ENCODE measurements at places on chromosomes 16 and 17.

- no peak for DNase-seq
Observed at GRCh38 chr17:10773391-10773790, 30.5 kb downstream of the TMEM238L start.

GRCh38 chr17:80819422-80820164 is 172.0 kb upstream of the CHMP6 start:
- no peak for DNase-seq

DNA sequence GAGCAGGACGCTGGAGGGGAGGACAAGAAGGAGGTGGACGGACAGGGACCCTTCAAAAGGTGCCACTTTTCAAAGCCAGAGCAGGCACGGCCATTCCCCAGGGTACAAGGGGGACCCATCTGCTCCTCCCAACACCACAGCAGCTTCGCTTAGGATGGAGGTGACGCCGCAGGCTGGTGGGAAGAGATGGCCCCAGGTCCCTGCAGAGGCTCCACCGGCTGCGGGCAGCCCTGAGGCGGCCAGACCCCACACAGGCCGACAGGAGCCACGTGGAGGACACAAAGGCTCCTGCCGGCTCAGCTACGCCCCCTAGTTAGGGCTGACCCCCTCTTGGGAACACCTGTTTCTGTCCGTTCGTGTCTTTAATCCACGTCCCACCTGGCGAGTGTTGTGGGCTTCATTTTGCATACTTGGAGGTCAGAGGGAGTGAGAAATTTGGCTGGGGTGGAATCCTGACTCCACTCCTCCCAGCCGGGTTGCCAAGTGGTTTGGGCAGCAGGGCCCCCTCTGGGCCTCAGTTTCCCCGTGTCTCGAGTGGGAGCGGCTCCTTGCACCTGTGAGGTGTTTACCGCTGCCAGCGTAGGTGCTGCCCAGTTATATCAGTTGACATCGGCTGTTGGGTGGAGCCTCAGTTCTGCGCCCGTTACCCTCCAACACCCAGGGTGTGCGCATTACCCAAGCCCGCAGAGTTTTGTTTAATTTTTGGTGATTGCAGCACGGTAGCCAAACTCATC is 5.8 kb upstream of the FN3KRP start:
- no peak for DNase-seq

DNA sequence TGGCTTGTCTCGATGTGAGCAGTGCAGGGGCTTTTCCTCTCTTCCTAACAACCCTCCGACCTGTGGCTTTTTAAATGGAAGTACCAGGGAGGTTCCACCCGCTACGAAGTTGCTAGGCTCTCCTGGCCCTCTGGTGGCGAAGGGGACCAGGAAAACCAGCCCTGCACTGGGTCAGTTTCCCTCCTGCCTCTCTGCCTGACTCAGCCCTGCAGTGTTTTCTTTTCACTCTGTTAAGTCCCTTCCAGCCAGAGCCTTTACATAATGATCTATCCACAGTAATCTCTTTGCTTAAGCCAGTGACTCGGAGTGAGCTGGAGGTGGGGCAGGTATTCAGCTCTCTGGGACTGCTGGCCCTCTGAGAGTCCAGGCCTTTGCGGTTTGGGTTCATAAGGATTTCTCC is 331.3 kb upstream of the EEF2KMT start:
- no peak for DNase-seq

DNA sequence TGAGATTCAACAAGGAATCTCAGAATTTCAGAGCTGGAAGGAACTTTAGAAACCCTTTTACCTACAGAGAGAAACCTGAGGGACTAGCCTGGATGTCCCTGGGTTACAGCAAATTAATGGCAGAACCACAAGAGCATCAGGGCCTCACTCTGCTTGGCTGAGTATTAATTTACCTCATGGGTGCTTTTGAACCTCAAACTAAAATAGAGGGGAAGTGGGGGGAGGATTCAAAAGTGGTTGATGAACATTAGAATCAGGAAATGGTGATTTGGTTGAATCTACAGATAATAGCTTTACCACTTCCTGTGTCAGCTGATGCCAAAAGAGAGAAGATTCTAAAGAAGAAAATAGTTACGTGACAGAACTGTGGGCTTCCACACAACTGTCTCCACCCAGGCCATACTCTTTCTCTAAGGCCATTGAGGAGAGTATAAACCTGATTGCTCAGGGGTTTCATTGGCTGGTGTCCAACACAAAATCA is 11.3 kb upstream of the SKAP1 start:
- DNase-seq: peak; percentile 26

GRCh38 chr16:84535408-84535807 is 30.9 kb upstream of the MEAK7 start:
- no peak for DNase-seq

DNA sequence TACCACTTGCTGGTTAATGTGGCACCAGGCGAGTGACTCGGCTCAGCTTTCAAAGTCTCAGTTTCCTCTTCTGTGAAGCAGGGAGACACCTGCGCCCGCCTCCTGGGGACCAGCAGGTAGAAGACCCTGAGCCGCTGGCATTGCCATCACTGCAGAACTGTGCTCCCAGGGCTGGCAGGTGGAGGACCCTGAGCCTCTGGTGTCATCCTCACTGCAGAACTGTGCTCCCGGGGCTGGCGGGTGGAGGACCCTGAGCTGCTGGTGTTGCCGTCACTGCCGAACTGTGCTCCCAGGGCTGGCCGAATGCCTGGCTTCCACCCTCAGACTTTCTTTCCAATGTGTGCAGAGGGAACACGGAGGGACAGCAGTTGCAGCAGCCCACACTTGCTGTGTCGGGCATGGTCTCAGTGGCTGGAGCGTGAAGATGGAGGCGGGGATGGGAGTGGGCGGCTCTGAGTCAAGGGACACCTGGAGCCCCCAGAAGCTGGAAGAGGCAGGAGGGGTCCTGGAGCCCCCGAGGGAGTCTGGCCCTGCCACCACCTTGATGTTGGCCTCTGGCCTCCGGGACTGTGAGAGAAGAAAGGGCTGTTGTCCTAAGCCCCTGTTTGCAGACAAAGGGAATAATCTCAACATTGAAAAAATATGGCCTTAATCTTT is 75.8 kb upstream of the METTL9 start:
- DNase-seq: no peak

DNA sequence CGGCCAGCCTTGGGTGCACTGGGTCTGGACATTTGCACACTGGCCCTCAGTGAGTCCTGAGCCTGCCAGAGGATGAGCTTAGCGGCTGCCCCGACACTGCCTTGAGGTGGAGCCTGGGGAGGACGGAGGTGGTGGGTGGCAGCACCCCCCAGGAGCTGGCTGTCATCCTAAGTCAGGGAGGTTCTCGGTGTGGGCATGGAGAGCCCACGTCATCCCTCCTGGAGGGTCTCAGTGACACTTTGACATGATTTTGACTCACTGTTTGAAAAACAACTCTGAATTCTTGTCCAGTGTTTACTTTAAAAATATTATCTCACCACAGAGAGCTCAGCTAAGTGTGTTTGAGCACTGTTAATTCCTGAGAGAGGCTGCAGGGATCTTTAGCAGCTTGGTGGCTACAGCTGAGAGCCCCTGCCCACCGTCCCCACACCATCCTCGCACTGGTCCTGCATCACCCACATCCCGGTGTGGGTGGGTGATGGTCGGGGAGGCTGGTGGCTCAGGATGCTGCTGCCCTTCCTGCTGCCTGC is 63.1 kb downstream of the BANP start:
- no peak for DNase-seq

DNA sequence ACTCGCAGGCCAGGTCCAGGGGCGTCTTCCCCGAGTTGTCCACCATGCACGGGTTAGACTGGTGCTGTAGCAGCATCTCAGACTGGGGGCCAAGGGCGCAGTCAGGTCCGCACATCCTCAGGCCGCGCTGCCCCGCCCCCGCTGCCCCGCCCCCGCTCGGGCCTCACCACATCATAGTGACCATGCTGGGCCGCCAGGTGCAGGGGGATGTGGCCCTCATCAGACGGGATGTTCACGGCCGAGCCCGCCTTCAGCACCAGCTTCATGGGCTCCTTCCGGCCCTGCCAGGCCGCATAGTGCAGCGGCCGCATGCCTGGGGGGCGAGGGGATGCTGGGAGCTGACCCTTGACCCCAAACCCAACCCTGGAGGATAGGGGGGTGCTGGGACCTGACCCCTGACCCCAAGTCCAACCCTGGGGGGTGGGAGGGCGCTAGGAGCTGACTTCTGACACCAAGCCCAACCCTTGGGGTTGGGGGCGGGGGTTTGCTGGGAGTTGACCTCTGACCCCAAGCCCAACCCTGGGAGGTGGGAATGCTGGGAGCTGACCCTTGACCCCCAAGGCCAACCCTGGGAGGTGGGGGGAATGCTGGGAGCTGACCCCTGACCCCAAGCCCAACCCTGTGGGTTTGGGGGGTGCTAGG is 7.0 kb downstream of the CASKIN1 start:
- DNase-seq: no peak

GRCh38 chr17:71464751-71465150 is 656.1 kb upstream of the SOX9 start:
- no peak for DNase-seq

GRCh38 chr16:49545741-49546448 is 172.3 kb downstream of the C16orf78 start:
- DNase-seq: no peak

- no peak for DNase-seq
Observed at GRCh38 chr17:17028059-17028877, 14.0 kb upstream of the MPRIP start.

DNA sequence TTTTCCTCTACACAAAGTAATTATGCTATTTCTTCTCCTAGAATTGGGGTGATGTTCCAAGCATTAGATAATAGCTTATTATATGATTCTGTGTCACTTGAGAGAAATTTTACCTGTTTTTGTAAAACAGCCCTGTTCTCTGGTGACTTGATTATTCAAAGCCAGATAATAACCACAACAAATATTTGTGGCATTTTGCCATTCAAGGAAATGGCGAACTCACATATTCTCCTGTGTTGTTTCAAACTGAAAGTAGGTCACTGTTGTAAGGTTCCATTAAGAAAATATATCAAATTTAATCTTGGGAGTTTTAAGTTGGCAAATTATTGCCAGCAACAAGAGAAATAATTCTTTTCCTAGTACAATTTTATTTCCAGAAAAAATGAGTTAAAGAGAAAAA is 124.8 kb downstream of the STXBP4 start:
- DNase-seq: no peak

DNA sequence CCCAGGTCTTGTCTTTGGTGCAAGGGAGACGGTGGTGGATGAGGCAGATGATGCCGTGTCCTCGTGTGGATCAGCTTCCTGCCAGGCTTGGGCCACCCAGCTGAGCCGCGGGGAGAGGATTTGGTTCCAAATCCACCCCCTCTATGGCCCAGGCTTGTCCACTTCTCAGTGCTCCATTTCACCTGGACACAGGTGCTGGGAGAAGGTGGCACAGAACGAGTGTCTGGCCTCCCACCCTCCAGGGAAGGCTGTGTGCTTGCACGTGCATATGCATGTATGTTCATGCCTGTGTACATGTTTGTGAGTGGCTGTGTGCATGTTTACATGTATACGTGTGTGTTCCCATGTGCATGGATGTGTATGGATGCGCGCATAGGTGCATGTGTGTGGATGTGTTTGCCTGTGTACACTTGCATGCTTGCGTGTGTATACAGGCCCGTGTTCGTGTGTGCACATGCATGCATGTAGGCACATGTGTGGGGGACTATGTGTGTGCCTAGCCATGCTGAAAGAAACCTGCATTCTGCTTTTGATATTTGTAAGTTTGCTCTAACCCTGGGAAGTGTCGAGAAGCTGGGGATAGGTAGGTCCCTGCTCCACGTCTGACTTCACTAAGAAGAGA is 196.3 kb downstream of the IRF8 start:
- DNase-seq: no peak

GRCh38 chr17:65294181-65294719 is 157.1 kb downstream of the RGS9 start:
- peak; percentile 33 for DNase-seq

GRCh38 chr17:20063665-20064648 is 54.8 kb downstream of the SPECC1 start:
- no peak for DNase-seq

- no peak for DNase-seq
Observed at GRCh38 chr16:75758215-75758614, 31.9 kb upstream of the CPHXL start.

DNA sequence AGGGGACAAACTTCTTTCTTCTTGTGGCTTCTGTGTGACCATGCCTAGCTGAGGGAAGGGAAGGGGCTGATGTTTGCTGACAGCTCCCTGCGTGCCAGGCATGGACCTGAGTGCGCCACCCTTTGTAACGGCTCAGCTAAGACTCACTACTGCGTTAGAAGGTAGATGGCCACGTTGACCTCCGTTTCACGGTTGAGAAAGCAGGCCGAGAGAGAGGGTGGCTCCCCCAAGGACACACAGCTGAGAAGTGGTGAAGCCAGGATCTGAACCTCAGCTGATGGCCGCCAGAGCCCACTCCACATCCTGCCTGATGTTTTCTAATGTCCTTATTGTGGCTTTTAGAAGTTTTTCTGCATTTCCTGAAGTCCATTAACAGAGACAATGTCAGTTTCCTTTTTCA is 45.1 kb downstream of the RGS9 start:
- DNase-seq: no peak

- DNase-seq: no peak
Observed at GRCh38 chr17:49557312-49558024, 18.2 kb upstream of the NXPH3 start.

GRCh38 chr17:732067-732901 is at the start of gene TLCD3A:
Gene TLCD3A, plus strand, starts transcription at chr17:732596. Its CDS starts 52 bp downstream, at chr17:732648.
- DNase-seq: no peak

GRCh38 chr16:53121043-53121620 is 66.3 kb downstream of the CHD9 start:
- no peak for DNase-seq

DNA sequence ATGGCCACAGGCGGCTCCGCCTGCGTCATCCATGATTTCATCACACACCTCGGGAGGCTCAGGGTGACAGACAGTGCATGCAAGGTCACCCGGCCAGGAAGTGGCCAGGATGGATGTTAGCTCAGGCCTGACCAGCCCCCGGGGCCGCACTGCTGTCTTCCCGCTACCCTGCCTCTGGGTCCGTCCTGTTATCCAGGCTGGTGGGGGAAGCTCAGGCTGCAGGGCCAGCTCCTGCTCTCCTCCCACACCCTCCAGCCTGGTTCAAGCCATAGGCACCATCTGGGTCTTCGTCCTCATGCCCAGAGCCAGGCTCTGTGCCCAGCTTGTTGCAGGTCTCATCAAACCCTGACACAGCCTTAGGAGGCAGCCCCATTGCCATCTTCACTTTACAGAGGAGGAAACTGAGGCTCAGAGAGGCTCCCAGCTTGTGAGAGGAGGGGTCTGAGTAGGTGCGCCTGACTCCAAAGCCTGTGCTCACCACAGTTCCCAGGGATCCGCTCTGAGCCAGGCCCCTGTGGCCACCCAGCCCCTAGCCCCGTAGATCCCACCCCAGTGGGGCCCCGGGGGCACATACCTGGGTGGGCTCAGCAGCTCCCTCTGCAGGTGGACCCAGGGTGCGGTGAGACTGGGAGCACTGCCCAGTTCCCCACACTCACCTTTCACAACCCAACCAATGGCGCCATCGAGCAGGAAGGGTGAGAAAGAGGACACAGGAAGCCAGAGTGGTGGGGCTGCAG is 412 bp upstream of the ADGRG3 start:
- DNase-seq: no peak

GRCh38 chr17:64658931-64659330 is 3.2 kb downstream of the SMURF2 start:
- DNase-seq: no peak

GRCh38 chr17:69018687-69019086 is 42.0 kb downstream of the ABCA9 start:
- no peak for DNase-seq

- DNase-seq: no peak
Observed at GRCh38 chr17:40484285-40484972, 17.0 kb downstream of the TNS4 start.

Data from T follicular helper cell (primary cell).